ENCODE measurements at places on chromosomes 6 and 20. TPM values are rescaled to one million over a fixed set of nuclear protein-coding genes. Genes with fewer than 3 reads are reported as not detected.

The TUBB2B gene
- 0.10 TPM for polyA plus RNA-seq

The CRISP3 gene
- not detected for polyA plus RNA-seq

The VARS2 gene
- polyA plus RNA-seq: 12.9 TPM

- DNase-seq: no peak
Observed at GRCh38 chr20:59221049-59221706, 57.6 kb downstream of the ZNF831 start.

DNA sequence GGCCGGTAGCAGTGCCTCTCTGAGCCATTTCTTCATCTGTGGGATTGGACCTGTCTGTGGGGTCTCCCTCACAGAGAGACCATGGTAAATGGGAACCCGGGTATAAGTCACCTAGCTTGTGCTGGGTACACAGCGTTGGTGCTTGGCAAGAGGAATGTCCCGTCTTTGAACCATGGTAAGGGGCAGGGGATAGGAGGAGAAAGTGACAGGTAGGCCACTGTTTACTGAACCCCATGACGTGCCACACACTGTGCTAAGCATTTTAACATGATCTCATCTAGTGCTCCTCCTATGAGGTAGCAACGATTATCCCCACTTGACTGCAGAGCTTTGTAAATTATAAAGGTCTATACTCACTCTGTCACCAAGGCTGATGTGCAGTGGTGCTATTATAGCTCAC is 600 bp upstream of the TNNC2 start:
- no peak for DNase-seq

GRCh38 chr20:49147296-49147695 is 40.8 kb downstream of the STAU1 start:
- no peak for DNase-seq

GRCh38 chr6:43399932-43400487 is 27.3 kb upstream of the ABCC10 start:
- DNase-seq: no peak

- DNase-seq: peak; percentile 34
Observed at GRCh38 chr6:25137480-25137879, 141.7 kb upstream of the CARMIL1 start.

DNA sequence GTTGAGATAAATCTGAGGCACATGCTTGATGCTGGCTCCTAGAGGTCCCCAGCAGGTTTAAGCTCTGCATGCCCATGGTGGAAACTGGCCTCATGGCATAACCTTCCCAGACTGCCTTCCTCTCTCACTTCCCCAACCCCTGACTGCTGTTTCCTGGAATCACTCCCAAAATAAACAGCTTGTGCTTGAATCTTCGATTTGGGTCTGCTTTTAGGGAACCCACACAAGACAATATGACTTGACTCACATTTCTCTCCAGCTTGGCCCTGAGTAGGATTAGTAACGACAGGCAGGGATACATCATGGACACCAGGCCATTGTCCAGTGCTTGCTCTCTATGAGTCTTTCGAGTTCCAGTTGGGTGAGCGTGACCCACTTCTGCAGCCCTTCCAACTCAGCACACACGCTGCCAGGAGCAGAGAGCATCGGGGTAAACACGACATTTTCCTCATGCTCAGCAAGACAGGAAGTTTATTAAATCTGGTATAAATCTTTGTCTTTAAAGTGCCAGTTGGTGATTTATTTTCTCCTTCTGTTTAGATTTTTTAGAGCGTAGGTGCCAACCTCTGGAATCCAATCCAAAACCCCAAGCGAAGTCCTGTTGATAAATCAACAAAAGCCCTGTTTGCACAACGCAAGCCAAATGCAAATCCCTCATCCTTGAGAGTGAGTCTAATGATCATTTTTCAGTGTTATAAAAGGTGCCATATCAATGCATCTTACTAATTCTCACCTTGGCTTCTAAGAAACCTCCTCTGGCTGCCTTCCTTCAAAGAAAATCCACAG is 135.0 kb downstream of the FOXA2 start:
- DNase-seq: no peak

All from CD4-positive, CD25-positive, alpha-beta regulatory T cell (primary cell).